A549 (cell line): ENCODE measurements at places on chromosomes 1 and 21.

DNA sequence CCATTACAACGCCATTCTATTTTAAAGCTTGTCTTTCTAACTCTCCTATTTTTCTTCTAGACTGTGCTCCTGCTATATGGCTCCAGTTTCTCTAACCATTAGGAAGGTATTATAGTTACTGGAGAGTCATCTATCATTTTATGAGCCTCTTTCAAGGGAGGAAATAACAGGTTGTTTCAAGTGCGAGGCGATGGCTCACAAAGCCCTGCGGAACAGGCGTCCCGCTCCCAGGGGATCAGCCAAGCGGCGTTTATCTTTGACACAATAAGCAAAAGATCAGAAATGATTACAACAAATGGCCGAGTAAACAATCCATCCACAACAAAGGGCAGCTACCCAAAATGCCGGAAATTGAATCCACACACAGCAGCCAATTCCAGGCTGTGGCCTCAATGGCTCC, 249.5 kb upstream of the POU3F1 start:
- no peak for DNase-seq

GRCh38 chr1:182785181-182785580, 4.4 kb upstream of the NPL start:
- no peak for DNase-seq

DNA sequence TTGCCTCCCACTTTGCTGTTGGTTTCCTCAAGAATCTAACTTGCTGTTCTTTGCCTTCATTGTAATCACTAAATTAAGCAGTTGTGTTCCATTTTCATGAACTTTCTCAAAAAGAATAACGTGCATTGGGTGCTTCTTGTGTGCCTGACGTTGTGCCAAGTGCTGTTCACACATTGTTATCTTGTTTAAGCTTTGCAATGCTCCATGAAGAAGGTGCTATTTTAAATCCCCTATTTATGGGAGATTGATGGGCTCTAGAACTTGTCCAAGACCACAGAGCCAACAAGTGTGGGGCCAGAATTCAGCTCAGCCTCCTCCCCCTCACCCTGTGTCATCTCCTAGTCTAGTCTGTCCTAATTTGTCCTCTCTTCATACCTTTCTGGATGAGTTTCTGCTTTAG, 199.8 kb downstream of the C1orf94 start:
- DNase-seq: no peak

- DNase-seq: no peak
Measured at GRCh38 chr1:234529095-234529949, 50.3 kb upstream of the TARBP1 start.

GRCh38 chr1:219560856-219561255, 52.0 kb downstream of the ZC3H11B start:
- no peak for DNase-seq

DNA sequence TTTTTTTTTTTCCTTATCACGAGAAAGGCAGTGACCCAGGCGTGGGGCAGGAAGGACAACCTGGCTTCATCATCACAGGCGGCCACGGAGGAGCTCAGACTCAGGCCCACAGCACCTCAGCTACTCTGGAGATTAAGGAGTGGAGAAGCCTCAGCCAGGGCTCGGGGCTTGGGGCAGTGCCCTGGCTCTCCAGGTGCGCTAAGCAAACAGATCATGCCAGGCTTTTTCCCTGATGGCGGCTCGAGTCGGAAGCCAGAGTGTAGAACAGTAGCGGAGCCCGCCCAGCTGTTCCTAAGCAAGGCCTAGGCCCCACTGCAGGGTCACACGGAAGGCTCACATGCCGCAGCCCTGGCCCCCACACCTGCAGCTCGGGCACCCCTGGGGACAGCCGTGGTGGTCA, 70.7 kb downstream of the AGPAT3 start:
- DNase-seq: no peak

- DNase-seq: no peak
Measured at GRCh38 chr1:184489908-184490307, 103.1 kb downstream of the C1orf21 start.

- no peak for DNase-seq
Measured at GRCh38 chr1:61435226-61435625, 289.7 kb downstream of the TM2D1 start.

DNA sequence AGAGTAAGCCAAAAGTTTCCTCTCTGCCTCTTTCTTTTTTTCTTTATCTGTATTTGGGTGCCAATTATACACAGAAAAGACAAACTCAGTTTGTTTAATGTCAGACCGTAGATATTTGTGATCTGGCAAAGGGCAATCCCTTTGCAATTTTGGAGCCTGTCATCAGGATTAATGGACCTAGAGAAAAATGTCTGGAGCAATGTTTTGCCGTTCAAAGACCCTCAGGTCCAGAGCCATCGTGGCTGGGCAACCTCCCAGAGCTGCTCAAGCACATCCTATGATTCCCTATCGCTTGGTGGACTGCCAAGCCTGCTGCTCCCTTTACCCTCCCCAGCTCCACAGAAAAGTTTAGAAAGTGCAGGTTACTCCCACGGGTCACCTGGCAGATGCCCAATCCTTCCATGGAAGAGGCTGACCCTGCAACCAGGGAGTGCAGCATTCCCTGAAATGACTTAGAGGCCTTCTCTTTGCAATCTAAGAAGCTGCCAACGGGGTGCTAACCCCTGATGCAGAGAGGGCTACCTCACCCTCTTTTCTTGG, 112.5 kb upstream of the NGF start:
- no peak for DNase-seq

DNA sequence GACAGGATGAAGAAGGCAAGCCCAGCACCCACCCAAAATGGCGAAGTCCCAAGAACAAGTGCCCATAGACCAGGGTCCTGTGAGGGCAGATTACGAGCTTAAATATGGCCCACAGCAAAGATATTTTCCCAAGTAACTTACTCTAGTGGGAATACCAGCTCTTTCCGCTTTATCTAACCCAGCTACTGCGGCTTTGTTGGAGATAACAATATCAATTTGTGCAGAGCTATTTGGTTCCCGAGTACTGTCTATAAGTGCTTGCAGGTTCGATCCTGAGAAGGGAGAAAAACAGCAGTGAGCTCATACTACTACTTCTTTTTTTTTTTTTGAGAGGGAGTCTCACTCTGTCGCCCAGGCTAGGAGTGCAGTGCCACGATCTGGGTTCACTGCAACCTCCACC, 14.3 kb upstream of the DNAJC28 start:
- DNase-seq: no peak

GRCh38 chr1:181452746-181453145, 30.6 kb upstream of the CACNA1E start:
- DNase-seq: no peak

- no peak for DNase-seq
Measured at GRCh38 chr21:19076031-19076430, 672.4 kb upstream of the TMPRSS15 start.

- DNase-seq: no peak
Measured at GRCh38 chr21:32538147-32538792, 47.1 kb downstream of the TCP10L start.

DNA sequence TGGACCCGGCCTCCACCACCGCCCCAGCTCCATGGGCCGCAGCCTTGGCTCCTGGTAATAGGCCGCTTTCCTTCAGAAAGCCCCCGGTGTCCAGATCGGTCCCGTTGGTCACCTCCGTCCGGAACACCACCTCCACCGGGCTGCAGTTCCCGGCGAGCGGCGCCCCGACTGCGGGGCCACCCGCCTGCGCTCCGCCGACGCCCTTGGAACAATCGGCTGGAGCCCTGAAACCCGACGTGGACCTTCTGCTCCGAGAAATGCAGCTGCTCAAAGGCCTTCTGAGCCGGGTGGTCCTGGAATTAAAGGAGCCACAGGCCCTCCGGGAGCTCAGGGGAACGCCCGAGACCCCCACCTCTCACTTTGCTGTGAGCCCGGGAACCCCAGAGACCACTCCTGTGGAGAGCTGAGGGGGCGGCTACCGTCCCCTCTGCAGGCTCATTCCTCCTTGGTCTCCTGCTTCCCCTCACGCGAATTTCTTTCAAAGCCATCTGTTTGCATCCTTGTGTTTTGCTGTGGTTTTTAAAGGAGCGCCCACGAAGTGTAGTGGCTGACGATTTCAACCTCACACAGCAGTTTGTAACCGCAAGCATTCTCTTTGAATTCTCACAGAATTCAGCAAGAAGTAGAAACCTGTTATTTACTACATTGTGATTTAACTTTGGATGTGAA, 6.0 kb downstream of the FCRLB start:
- no peak for DNase-seq

- peak; percentile 83 for DNase-seq
Measured at GRCh38 chr1:24364975-24365678, 46.0 kb downstream of the GRHL3 start.

- DNase-seq: no peak
Measured at GRCh38 chr1:62280150-62280549, 39.1 kb downstream of the KANK4 start.

GRCh38 chr1:40594187-40594531, 62.7 kb downstream of the ZNF684 start:
- no peak for DNase-seq

GRCh38 chr1:48093696-48094528, 96.7 kb upstream of the TRABD2B start:
- DNase-seq: peak; percentile 76
